Activated naive CD4-positive, alpha-beta T cell treated with anti-CD3 and anti-CD28 coated beads for 36 hours (primary cell): ENCODE measurements at places on chromosomes 1 and 21. TPM values are rescaled to one million over a fixed set of nuclear protein-coding genes. Genes with fewer than 3 reads are reported as not detected.

DNA sequence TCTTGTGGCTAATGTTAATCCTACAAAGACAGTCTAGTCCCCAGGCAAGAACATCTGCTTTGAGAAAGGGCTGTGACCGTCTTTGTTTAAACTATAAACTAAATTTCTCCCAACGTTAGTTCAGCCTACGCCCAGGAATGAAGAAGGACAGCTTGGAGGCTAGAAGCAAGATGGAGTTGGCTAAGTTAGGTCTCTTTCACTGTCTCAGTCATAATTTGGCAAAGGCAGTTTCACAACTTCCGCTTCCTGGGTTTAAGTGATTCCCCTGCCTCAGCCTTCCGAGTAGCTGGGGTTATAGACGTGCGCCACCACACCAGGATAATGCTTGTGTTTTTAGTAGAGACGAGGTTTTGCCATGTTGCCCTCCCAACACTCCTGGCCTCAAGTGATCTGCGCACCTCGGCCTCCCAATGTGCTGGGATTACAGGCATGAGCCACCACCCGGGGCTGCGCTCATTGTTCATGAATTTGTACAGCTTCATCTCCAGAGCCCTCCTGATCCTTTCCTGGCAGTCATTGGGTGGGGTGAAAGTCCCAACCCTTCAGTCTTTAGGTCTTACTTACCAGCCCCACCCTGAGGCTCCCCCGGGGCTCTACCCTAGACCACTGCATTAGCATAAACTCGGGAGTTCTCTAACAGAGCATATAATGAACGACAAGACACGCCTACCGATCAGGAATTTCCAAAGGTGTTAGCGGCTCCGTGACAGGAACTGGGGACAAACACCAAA is 4.9 kb upstream of the MASP2 start:
- no peaks in the 10 kb centered on the region for H3K27me3 ChIP-seq
- peaks cover 3% of the 10 kb centered on the region for H3K4me1 ChIP-seq
- H3K36me3 ChIP-seq: peaks cover 9% of the 10 kb centered on the region
- no peak for DNase-seq
- H3K4me3 ChIP-seq: no peak overlapping the region
- no peak overlapping the region for H3K27ac ChIP-seq

DNA sequence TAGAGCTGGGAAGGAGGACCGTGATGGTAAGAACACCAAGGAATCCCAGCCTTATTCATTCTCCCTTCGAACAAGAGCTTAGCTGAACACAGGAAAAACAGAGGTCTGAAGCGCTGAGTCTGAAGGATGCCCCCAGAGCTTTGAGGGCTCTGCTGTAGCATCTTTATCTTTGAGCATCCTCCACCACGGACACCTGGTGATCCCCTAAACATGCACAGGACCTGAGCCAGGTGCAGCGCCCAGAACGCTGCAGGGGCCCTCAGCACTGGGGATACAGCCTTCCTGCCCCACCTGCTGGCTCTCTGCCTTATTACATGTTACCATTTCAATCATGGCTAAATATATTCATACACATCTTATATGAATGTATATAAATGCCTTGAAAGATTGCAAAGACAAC is 7.7 kb upstream of the GPATCH4 start:
- H3K27me3 ChIP-seq: peaks cover 2% of the 10 kb centered on the region
- peaks cover 9% of the 10 kb centered on the region for H3K4me1 ChIP-seq
- no peak overlapping the region for H3K27ac ChIP-seq
- DNase-seq: peak; percentile 80
- H3K36me3 ChIP-seq: no peaks in the 10 kb centered on the region

- no peaks in the 10 kb centered on the region for H3K27me3 ChIP-seq
- no peak overlapping the region for H3K4me3 ChIP-seq
- no peaks in the 10 kb centered on the region for H3K36me3 ChIP-seq
Observed at GRCh38 chr21:15508554-15508953, 221.2 kb upstream of the USP25 start.

GRCh38 chr1:44515416-44515815 is 110.4 kb downstream of the RNF220 start:
- H3K4me3 ChIP-seq: no peak overlapping the region
- H3K36me3 ChIP-seq: no peaks in the 10 kb centered on the region
- H3K4me1 ChIP-seq: peaks cover 21% of the 10 kb centered on the region
- H3K27me3 ChIP-seq: peaks cover 14% of the 10 kb centered on the region
- H3K27ac ChIP-seq: no peak overlapping the region
- no peak for DNase-seq

- DNase-seq: no peak
- H3K4me3 ChIP-seq: no peak overlapping the region
- no peaks in the 10 kb centered on the region for H3K4me1 ChIP-seq
- H3K27me3 ChIP-seq: no peaks in the 10 kb centered on the region
Observed at GRCh38 chr1:8176279-8176678, 141.6 kb upstream of the SLC45A1 start.

DNA sequence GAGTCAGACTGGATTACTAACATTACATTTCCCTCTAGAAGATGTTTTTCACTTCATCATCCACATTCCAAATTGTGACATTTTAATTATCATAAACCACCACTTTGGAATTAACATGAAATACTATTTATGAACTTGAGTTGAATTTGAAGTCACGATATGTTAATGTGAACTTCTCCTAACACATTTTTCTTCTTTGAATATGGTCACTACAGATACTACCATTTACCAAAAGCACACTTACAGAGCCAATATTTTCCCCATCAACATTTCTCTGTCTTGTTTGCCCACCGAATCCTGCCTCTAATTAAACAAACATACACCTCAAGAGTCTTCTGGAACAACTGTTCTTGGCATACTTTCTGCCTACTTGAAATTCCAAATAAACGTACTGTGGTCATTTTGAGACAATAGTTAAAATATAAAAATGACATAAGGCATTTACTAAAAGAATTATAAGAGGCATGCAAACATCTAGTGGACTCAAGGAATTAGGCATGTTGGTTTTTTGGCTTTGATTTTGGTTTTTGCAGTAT is 177.4 kb downstream of the AKT3 start:
- H3K4me1 ChIP-seq: no peaks in the 10 kb centered on the region
- H3K4me3 ChIP-seq: no peak overlapping the region
- H3K27me3 ChIP-seq: no peaks in the 10 kb centered on the region
- no peak overlapping the region for H3K27ac ChIP-seq
- DNase-seq: no peak

GRCh38 chr1:203296460-203297073 is 8.8 kb upstream of the BTG2 start:
- H3K4me3 ChIP-seq: no peak overlapping the region
- no peak overlapping the region for H3K27ac ChIP-seq
- H3K4me1 ChIP-seq: peaks cover 51% of the 10 kb centered on the region
- H3K36me3 ChIP-seq: no peaks in the 10 kb centered on the region
- no peaks in the 10 kb centered on the region for H3K27me3 ChIP-seq

DNA sequence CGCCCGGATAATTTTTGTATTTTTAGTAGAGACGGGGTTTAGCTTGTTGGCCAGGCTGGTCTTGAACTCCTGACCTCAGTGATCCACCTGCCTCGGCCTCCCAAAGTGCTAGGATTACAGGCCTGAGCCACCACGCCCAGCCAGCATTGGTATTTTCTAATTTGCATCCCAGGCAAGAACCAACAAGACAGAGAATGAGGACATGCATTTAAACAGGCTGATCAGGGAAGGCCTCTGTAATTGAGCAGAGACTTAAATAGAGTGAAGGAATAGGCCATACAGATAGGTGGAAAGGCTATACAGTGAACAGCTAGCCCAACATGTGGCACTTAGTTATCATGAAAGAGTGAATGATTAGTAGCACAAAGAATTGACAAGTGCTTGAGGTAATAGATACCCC is 230.4 kb downstream of the SLC35F3 start:
- no peak overlapping the region for H3K27ac ChIP-seq
- H3K36me3 ChIP-seq: no peaks in the 10 kb centered on the region
- no peaks in the 10 kb centered on the region for H3K27me3 ChIP-seq
- H3K4me3 ChIP-seq: no peak overlapping the region
- no peak for DNase-seq

C1orf56 gene
- total RNA-seq: 0.49 TPM

OR6F1 gene
- not detected for total RNA-seq

CFAP107 gene
- not detected for total RNA-seq

CFAP74 gene
- total RNA-seq: not detected

FBLIM1 gene
- total RNA-seq: not detected

RPE65 gene
- not detected for total RNA-seq
